Keratinocyte (primary cell): ENCODE measurements at places on chromosomes 6 and 20.

DNA sequence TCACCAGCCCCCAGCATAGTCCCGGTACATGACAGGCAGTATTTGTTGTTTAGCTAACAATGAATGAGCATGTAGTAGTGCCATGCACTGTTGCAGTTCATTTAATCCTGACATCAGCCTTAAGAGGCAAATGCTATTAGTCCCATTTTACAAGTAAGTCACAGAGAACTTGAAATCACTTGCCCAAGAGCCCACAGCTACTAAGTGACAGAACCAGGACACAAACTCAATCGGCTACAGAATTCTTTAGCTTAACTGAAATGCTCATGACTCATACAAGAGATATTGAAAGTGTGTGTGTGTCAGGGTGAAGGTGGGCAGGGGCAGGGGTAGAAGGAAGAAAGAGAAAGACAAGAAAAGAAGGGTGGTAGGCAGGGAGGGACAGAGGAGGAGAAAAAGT lies 52.7 kb downstream of the UNC5CL start:
- DNase-seq: no peak

DNA sequence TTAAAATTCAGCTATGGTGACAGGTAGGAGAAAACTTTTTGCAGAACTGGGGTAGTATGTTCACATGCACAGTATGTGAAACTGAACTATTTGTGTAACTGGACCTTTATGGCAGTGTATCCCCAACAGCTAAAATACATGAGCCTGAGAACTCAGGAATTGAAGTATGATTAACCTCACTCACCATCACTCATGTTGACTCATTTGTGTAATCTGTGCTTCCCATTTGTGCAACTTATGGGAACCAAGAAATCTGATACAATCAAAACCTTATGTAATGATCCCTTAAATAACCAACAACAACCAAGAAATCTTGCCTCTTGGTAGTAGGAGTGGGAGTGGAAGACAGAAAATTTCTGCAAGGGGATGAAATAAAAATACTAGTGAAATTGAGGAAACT lies 674.9 kb downstream of the HDGFL1 start:
- no peak for DNase-seq

DNA sequence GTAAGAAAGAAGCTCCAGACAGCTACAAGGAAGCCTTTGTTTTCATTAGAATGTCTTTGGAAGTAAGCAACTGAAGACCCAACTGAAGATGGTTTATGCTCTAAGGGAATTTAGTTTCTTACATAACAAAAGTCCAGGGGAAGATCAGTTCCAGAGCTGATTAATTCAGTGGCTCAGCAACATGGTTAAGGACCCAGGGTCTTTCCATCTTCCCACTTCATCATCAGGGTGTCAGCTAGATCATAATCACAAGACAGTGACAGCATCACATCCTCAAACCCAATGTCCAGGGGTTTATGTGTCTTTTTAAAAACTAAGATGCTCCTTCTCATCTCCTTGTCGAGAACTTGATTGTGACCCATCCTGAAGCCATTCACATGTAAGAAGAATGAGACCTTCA lies 119.7 kb upstream of the PRDM1 start:
- DNase-seq: no peak

DNA sequence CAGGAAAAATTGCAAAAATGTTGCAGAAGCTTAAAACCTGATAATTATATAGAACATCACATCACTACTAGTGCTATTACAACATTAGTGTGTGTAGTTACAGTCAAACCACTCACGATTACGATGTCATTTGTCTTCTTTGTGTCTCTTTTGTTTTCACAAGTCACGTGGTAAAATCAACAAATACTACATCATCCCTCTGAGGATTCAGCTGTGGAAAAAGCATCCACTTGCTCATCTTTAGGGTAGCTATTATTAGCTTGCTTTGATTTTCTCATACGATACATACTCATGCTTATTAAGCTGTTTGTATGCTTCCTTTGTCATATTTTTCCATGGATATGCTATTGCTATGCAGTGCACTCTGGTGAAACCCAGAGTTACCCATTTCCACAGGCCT lies 22.2 kb upstream of the ATXN1 start:
- no peak for DNase-seq

- no peak for DNase-seq
Measured at GRCh38 chr6:30830438-30830837, 53.9 kb upstream of the DDR1 start.

DNA sequence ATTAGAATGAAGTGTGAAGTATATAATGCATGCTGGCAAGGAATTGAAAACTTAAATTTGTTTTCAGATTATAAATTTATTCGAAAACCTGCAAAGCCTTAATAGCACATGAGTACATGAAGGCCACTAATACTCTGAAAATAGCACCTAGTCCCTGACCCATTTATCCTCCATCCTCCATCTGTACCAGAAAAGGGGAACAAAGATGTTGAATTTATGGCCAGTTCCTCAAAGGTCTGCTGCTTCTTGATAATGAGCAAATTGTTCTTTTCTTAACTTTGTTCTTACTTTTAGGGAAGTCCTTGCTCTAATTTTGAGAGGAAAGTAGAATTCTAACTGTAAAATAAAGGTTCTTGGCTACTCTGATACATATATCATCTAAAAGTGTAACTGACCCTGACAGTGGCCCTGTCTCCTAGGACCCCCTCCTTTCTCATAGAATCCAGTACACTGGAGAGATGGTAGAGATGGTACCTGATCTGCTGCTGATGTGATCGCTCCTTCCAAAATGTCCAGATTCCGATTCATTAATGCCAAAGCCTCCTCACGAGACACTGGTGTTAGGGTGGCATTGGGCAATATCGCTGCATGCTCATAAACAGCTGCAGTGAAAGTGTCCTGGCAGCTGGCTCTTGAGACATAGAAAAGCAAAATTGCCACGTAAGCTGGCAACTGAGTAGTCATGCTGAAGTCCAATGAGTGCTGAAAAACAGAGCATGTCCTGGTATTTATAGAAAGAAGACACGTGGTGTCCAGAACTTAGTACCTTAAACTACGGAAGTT lies at the start of gene VNN1:
Gene VNN1 (minus strand): TSS at position 704 of the 783 bp plus-strand sequence. CDS start 20 bp downstream, at position 684.
- DNase-seq: no peak

- no peak for DNase-seq
Measured at GRCh38 chr6:51250317-51250716, 431.6 kb downstream of the TFAP2B start.

DNA sequence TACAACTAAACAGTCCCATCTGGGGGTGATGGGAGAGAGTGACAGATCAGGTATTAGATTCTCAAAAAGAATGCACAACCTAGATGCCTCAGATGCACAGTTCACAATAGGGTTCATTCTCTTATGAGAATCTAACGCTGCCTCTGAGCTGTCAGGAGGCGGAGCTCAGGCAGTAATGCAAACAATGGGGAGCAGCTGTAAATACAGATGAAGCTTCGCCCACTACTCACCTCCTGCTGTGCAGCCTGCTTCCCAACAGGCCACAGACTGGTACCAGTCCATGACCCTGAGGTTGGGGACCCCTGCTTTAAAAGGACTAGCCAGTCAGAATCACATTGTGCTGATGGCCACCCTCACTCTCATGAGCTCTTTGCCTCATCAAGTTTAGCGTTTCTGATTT lies 247.0 kb upstream of the KCNQ5 start:
- DNase-seq: no peak

DNA sequence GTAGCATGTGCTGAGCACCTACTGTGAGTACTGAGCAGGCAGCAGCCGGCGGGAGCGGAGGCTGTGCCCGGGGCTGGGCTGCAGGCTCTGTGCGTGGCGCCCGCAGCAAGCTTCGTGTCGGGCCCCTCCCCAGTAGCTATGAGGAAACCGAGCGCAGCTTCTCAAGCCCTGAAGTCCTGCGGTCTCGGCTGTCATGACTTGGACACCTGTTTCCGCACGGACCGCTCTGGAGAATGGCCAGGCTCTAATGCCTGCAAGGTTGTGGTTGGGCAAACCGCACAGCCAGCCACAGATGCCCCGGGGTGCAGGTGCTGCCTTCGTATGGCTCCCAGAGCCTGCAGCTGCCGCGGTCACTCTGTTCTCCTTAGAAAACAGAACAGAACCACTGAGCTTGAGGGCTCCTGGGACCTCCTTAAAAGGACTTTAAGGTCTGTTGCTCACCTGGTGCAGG lies 33.7 kb downstream of the PYGB start:
- no peak for DNase-seq

DNA sequence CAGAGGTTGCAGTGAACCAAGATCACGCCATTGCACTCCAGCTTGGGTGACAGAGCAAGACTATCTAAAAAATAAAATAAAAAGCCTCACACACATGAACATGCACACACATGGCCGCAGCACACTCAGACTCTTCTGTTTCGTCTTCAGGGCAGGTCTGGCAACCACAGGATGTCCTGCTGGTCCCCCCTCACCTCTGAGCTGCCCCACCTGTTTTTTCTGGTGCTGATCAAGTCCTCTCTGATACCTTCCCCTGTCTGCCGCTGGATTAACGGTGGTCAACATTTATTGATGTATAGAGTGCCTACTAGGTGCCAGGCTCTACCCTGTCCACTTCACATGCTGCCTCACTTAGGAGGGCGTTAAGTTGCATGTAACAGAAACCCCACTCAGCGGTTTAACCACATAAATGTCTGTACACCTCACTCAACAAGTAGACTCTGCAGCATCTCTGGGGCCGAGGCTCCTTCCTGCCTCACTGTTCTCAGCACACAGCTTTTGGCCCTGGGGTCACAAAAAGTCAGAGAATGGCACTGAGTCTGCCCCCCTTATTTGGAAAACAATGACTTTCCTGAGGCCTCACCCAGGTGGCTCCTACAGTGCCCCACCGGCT lies 4.5 kb upstream of the AP5S1 start:
- no peak for DNase-seq

DNA sequence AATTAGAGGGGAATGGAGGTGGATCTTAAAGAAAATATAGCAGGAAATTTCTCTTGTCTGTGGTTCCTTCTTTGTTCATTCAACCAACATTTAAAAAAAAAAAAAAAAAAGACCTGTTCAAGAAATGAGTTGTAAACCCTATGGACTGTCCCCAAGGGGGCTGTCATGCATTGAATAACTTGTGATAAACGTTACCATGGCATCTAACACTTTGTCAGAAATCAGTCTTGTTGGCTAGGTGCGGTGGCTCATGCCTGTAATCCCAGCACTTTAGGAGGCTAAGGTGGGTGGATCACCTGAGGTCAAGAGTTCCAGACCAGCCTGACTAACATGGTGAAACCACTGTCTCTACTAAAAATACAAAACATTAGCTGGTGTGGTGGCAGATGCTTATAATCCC lies 381.7 kb downstream of the BCKDHB start:
- no peak for DNase-seq

DNA sequence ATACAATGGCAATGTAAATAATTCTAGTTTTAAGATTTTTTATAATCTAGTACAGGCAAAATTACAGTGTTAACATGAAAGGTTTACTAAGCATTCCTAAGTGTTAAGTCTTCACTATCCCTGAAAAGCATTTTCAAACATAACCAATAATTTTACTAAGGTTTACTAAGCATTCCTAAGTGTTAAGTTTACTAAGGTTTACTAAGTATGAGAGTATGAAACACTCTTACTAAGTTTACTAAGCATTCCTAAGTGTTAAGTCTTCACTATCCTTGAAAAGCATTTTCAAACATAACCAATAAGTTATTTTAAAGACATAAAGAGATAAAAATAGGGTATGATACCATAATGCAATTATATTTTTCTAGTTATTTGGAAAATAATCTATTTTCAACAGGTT lies 82.6 kb downstream of the PRSS35 start:
- DNase-seq: no peak

- peak; percentile 69 for DNase-seq
Measured at GRCh38 chr6:21856456-21856825, 262.9 kb downstream of the SOX4 start.

- no peak for DNase-seq
Measured at GRCh38 chr6:24439858-24440539, 37.3 kb downstream of the MRS2 start.

GRCh38 chr6:169561665-169562064 lies 140.2 kb downstream of the WDR27 start:
- DNase-seq: no peak

DNA sequence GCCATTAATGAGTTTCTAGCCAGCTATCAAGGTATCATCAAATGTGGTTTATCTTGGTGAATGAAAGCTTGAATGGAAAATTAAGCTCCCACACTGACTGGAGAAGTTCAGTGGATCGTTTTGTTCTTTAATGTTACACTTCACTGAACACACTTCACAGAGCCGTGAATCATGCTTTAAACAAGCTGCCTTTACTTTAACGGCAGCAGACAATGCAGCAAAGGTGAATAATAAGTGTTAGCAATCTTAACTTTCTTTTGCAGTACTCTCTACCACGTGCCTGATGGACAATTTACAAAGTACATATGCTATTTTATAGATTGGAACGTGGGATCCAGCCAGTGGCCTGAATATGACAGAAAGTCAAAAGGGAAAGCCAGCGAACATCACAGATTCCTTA lies 424.5 kb downstream of the GRIK2 start:
- DNase-seq: no peak

- DNase-seq: no peak
Measured at GRCh38 chr6:117264369-117264691, 1.0 kb upstream of the VGLL2 start.

DNA sequence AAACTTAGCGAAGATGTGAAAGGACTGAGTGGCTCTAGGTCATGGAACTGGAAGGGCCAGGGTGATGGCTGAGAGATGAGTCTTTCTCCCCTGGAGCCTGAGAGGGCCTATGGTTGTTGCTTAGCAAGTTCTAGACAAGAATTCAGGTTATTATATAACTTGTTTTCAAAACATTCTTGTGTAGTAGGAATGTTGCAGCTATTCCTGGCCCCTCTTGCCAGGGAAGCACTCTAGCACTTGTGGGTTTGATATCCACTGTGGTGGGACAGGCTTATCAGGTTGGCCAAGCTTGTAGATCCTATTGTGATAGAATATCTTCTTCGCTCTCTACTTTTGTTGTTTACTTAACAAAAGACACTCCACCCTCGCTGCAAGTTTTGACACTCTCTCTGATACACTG lies 211.8 kb upstream of the CITED2 start:
- DNase-seq: no peak
